NB4 (cell line): ENCODE measurements at places on chromosomes 6 and 20.

- DNase-seq, result peak; percentile 91
Observed at GRCh38 chr6:4941782-4942672, 61.8 kb downstream of the RPP40 start.

- DNase-seq, result no peak
Observed at GRCh38 chr6:157568702-157569101, 187.7 kb downstream of the ZDHHC14 start.

DNA sequence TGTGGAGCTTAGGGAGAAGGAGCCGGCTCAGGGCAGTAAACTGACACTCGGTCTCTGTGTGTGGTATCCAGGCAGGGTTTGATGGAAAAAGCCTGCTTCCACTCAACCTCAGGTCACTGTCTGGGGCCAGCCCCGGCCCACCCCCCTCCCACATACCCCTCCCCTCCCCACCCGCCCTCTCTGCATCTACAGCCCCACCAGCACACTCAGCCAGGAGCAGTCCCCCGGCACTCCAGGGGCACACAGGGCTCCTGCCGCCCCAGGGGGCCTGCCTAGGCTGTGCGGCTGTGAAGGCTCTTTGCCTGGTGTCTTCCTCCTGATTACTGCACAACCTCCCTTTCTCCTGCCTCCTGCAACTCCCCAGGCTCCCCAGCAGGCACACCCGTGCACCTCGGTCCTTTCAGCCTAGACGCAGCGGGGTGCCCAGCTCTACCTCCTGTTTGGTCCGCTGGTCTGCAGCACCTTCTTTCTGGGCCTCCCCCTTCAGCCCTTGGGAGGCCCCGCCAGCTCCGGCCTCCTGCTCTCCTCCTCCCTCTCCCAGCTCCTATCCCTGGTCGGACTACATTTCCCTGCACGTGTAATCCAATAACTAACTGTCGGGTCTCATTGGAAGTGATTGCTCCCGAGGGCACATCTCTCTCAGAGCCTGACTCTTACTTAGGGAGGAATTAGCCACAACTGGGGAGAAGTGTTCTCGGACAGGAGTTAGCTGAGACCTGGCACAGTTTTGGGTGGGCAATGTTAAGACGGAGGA, 1.3 kb upstream of the FOXF2 start:
- DNase-seq, result no peak

GRCh38 chr6:70315079-70315751, 12.3 kb upstream of the COL9A1 start:
- DNase-seq, result no peak

DNA sequence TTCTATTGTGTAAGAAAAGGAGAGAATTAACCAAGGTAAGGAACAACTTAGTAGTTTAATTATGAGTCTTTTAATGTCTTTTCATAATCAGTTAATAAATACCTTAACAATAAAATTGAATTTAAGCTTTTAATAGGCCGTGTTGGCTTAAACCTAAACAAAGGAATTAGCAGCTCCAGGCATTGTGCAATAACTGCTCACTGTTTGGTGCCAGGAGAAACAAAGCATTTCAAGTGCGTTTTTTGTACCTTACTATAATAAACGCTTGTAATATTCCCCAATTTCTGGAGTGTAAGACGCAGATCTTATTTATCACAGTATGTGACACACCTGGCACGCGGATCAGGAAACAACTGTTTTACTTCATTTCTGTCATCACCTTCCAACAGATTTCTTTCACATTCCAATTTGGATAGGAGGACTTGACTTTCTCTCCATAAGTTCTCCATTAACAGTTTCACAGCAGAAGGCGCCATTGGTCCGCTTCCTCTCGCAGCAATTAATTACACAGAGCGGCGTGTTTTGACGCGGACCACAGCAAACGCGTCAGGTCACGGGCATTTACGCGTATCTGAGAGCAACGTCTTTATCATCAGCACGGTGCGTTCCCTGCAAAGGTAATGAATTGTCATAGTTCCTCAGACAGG, 335.8 kb upstream of the NT5E start:
- DNase-seq, result no peak
